Neuronal stem cell (in vitro differentiated cells): ENCODE measurements at places on chromosomes 4 and X.

DNA sequence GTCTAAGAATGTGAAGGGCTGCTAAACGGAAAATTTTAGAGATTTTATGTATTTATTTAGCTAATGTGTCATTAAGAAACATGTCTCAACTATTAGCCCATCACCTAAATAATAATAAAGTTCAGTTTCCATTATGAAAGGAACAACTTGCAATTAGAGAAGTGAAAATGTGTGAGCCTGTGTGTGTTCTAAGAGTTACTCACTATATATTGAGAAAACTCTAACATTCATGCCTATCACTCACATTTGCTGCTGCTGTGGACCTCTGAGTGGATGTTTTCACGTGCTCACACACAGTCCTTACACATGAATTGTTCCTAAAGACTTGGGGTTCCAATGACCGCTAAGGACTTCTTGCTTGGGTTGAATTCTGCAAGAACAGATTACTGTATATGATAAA is 364.0 kb downstream of the TMA16 start:
- no peak for DNase-seq

GRCh38 chr4:89482251-89482650 is 174.7 kb upstream of the GPRIN3 start:
- peak; percentile 1 for DNase-seq

DNA sequence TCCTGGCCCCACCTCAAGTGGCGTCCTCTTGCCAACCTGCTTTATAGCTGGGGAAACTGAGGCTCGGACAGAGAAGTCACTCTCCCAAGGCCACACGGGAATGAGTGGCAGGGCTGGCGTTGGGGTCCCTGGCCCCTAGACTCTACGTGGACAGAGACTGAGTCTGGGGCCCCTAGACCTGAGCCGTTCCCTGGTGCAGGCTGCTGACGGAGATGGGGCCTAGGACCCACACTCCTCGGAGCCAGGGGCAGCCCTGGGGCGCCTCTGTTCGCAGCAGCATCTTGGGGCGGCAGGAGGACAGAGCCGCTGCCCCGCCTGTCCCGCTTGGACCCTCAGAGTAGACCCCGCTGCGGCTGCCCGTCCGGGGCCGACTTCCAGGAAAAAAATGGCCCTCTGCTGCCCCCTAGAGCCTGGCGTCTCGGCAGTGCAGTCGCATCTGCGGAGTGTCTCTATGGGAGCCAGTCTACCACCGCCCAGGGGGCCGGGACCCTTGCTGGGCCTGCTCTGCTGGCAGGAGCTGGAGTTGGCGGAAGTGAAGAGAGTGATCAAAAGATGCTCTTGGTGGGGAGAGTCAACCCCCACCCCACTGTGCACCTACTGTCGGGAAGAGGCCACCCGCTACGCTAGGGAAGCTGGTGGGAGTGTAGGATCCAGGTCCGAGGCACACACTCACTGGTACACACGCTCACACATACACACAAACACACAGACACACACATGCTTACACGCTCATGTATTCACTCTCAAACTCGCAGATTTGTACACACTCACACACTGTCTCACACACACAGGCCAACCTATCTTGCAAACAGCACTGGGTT is 220.1 kb downstream of the AFAP1 start:
- DNase-seq, result peak; percentile 73

- DNase-seq, result no peak
Measured at GRCh38 chr4:56220261-56220660, 167.0 kb downstream of the AASDH start.

GRCh38 chrX:95628796-95629195 is 1055.8 kb upstream of the DIAPH2 start:
- DNase-seq, result no peak

DNA sequence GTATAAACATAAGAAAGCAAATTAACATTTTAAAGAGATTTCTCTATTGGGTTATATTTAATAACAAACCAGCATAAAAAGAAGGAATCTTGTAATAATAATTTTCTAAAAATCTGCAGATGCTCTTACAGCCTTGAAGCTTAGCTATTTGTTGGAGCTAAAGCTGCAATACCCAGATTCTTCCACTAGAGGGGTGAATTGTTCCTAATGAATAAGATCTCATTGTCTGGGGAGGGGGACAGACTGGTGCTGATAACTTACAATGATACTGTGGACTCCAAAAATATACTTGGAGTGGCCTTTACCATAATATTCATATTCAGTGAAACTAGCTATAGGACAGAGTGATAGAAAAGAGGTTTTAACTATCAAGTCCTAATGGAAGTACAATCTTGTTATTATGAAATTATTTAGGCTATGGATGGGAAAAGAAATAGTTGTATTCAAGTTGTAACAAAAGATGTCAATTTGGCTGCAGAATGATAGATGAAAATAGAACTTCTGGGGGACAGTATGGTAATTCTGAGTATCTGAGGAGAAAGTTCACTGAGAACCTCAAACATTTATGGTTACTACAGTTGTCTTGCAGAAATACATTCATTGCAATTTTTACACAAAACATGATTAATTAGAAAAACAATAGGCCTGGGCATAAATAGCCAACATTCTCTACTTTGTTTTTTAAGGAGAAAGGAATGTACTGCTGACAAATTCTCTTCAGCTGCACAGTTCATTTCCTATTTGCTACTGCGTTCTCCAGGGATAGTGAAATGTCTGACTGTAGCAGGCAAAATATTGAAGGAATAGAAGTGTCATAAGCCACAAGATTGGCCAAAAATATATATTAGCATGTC is 443.3 kb downstream of the GBA3 start:
- peak; percentile 73 for DNase-seq

DNA sequence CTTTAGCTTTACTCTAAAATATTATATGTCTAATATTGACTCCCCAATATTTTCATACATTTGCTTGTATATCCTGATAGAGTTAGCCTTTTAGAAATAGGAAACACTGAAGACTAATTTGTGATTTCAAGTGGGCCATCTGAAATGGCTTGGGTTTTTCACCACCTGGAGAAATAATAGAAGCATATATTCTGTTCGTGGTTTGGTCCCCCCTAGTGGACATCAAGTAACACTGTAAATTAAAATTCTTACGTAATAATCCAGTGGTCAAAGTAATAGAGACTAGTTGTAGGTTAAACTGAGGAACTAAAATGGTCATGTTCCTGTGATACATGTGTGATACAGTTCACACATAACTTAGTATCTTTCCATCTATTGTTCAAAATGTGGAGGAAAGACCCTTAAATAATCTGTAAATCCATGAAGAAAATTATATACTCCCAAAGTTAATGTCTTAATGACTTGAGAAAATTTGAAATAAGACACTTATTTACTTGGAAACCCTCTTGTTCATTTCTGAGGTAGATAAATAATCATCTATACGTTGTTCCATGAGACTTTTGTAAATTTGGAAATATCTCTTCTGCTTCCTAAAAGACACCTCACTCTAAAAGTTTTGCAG is 79.8 kb upstream of the SMARCAD1 start:
- peak; percentile 15 for DNase-seq
